ENCODE measurements at places on chromosomes 12 and 14.

DNA sequence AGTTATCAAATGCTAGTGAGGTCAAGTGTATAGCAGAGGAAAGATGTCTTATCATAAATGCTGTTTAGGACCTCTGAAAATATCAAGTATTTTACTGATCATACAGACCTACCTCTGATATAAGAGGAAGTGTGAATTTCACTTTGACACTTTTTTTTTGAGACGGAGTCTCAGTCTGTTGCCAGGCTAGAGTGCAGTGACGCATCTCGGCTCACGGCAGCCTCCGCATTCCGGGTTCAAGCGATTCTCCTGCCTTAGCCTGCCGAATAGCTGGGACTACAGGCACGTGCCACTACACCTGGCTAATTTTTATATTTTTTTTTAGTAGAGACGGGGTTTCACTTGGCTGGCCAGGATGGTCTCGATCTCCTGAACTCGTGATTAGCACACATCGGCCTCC lies 55.1 kb upstream of the PIK3C2G start:
- no peak for DNase-seq

GRCh38 chr12:27779416-27779919 lies 565 bp upstream of the KLHL42 start:
- DNase-seq = peak; percentile 16

GRCh38 chr12:78864403-78864869 lies at the start of gene SYT1:
Gene SYT1, plus strand, starts transcription at chr12:78864774.
- peak; percentile 86 for DNase-seq

DNA sequence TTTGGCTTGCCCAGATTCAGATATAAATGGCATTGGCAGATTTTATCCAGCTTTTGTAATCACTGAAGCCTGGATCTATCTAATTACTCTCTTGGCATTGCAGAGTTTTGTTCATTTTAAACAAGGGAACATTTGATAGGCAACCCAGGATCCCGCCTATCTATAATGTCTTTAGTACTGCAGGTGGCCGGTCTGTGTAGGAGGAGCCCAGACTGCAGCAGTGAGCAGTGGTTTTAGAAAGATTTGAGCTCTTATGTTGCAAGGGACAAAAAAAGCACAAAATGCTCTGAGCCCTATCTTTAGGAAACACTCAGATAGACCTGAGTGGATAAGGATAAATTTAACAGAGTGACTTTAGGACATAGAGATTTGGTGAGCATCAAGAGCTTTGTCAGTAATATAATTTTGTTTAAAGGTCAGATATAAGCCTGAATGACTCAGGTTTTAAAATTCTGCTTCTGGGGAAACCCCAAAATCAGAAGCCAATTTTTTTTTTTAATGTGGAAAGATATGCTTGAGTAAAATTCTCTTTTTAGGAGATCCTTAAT lies 165.5 kb downstream of the SLC5A8 start:
- DNase-seq = no peak

- no peak for DNase-seq
These were observed 9.3 kb downstream of the DGLUCY start for GRCh38 chr14:91123201-91123600.

DNA sequence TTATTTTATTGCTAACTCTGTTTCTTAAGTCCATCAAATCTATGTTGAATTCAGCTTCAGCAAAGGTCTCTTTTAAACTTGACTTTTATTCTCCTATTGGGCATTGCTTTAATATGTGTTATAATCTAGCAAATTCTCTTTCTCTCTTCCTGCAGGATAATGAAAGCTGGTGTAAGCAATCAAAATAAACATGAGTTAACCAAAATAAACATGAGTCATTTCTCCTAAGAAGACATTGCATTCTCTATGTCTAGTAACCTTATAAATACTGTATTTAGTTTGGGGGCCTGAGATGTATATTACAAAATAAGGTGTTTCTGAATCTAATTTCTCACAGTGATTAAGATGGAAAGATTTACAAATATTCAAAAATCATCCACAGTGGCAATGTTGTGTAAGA lies 739.1 kb upstream of the ATXN7L3B start:
- no peak for DNase-seq

- no peak for DNase-seq
These were observed 80.0 kb upstream of the RPH3A start for GRCh38 chr12:112711507-112711906.
